Ascending aorta (tissue), 2 donors: ENCODE measurements at places on chromosomes 11 and 22. TPM values are rescaled to one million over a fixed set of nuclear protein-coding genes. Genes with fewer than 3 reads are reported as not detected.
A peak's percentile ranks its signal among the peaks of the same experiment; 100 is the strongest.

OR2D3 gene
- total RNA-seq: not detected

TNNI2 gene
- total RNA-seq: not detected

P2RX6 gene
- not detected for total RNA-seq

SLC22A8 gene
- total RNA-seq: not detected

DNA sequence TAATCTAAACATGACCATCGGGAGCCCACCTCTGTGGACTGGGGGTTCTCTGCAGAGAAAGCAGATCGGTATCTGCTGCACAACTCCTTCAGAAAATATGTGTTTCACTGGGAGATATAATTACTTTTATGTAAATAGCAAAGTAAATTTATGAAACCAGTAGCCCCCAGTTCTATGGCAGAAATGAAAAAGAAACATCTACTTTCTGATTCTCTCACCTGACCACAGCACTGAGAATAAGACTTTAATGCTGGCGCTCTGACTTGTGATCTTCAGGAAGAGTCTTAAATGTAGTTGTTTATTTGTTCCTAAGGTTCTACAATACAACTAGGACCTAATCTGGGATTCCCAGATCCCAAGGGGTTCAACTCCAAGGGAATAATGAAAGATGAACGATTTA, 518.0 kb downstream of the DLG2 start:
- H3K27me3 ChIP-seq: no peaks in the 10 kb centered on the region
- H3K4me1 ChIP-seq: no peaks in the 10 kb centered on the region
- no peaks in the 10 kb centered on the region for H3K36me3 ChIP-seq
- no peak for DNase-seq
- no peak overlapping the region for H3K4me3 ChIP-seq
- no peak overlapping the region for H3K27ac ChIP-seq

- H3K4me1 ChIP-seq: peaks cover 16% of the 10 kb centered on the region
- no peak for DNase-seq
- peaks cover 39% of the 10 kb centered on the region for H3K36me3 ChIP-seq
- no peak overlapping the region for H3K27ac ChIP-seq
These were observed 2.2 kb upstream of the RANBP1 start for GRCh38 chr22:20113551-20114310.

DNA sequence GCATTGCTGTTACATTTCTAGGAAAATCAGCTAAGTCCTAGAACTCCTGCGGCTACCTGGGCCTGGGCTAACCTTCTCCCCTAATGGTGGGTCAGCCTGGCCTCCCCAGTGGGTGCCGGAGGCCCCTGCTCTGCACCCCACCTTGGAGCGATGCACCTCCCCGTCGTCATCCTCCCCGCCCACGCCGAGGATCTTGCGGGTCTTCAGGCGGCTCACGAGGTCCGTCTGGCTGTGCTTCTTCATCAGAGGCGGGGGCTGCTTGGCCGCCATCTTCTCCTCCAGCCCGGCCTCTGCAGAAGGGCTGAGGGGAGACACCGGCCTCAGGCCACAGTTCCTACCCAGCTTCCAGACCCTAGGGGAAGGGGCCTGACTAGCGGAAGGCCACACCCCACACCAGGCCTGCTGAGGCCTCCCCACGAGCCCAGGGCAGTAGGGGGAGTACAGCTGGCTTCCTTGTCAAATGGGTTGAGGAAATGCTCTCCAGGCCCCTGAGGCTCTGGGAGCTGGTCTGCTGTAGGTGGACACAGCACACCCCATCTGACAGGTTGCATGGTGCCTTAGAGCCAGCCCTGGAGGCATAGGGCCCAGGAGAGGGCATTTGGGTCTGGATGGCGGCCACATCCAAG, 12.5 kb downstream of the TP53I11 start:
- no peak overlapping the region for H3K4me3 ChIP-seq
- peaks cover 6% of the 10 kb centered on the region for H3K36me3 ChIP-seq
- H3K4me1 ChIP-seq: peaks cover 3% of the 10 kb centered on the region
- DNase-seq: no peak

DNA sequence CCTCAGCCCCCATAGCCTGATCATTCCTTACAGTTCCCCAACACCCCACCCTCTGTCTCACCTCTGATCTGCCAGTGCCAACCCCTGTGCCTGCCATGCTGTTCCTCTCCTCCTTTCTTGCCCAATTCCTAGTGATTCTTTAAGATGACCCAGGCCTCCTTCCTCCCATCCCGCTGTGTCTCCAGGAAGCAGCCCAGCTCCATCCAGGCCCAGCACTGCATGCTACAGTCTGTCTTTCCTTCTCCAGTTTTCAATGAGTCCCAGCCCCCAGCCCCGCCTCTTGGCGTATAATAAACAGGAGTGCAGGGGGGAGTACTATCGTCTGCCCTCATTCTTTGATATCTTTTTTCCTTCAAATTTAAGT, 12.3 kb downstream of the LTBP3 start:
- H3K36me3 ChIP-seq: peaks cover 71% of the 10 kb centered on the region
- no peaks in the 10 kb centered on the region for H3K27me3 ChIP-seq
- H3K27ac ChIP-seq: no peak overlapping the region
- no peak overlapping the region for H3K4me3 ChIP-seq
- H3K4me1 ChIP-seq: peaks cover 12% of the 10 kb centered on the region

- H3K27ac ChIP-seq: no peak overlapping the region
- H3K27me3 ChIP-seq: no peaks in the 10 kb centered on the region
- H3K36me3 ChIP-seq: no peaks in the 10 kb centered on the region
- no peak overlapping the region for H3K4me3 ChIP-seq
These were observed 62.8 kb upstream of the PRDM11 start for GRCh38 chr11:45083544-45084087.

- H3K4me1 ChIP-seq: no peaks in the 10 kb centered on the region
- no peak overlapping the region for H3K4me3 ChIP-seq
- no peaks in the 10 kb centered on the region for H3K27me3 ChIP-seq
- H3K36me3 ChIP-seq: no peaks in the 10 kb centered on the region
- no peak overlapping the region for H3K27ac ChIP-seq
These were observed 807.6 kb downstream of the DLG2 start for GRCh38 chr11:84819537-84819936.

DNA sequence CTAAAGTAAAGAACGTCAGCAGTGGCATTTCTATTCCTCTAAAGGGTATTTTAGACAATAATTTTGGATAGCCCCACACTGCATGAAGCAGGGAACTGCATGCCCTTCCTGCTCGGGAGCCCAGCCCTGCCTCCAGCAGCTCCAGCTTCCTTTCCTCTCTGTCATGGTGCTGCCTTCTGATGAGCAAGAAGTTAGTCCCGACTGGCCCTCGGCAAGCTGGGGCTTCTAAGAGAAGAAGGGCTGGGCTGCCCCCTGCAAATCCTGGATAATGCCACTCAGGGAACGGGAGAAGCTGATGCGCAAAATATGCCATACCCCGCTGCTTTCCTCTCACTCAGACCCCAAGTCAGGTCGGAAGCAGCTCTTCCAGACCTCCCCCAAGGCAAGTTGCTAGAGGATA, 296.4 kb downstream of the ETS1 start:
- peak overlapping the region; percentile 36 for H3K27ac ChIP-seq
- H3K4me1 ChIP-seq: peaks cover 34% of the 10 kb centered on the region
- no peak overlapping the region for H3K4me3 ChIP-seq
- H3K36me3 ChIP-seq: no peaks in the 10 kb centered on the region
- no peak for DNase-seq

GRCh38 chr11:78226684-78227680, 38.3 kb downstream of the USP35 start:
- H3K4me1 ChIP-seq: peaks cover 11% of the 10 kb centered on the region
- DNase-seq: no peak
- no peaks in the 10 kb centered on the region for H3K27me3 ChIP-seq

DNA sequence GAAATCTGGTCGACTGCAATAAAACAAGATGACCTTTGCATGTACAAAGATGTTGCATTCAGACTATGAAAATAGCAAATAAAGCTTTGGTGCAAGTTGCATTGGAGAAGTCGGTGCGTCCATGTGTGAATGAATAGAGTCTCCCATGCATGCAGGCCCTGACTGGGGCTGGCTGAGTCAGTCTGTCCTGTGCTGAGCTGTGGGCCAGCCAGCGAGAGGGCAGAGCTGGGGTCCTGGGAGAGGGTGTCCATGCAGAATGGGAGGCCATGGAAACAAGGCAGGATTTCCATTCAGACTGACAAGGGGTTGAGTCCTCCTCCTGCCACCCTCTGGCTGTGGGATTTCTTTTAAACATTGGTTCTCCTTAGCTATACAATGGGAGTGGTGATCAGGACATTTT, 2.3 kb upstream of the CRYBB3 start:
- H3K36me3 ChIP-seq: peaks cover 31% of the 10 kb centered on the region
- no peak overlapping the region for H3K4me3 ChIP-seq
- no peak overlapping the region for H3K27ac ChIP-seq
- no peak for DNase-seq

GRCh38 chr11:100753571-100753970, 66.5 kb downstream of the ARHGAP42 start:
- no peaks in the 10 kb centered on the region for H3K27me3 ChIP-seq
- no peak overlapping the region for H3K4me3 ChIP-seq

DNA sequence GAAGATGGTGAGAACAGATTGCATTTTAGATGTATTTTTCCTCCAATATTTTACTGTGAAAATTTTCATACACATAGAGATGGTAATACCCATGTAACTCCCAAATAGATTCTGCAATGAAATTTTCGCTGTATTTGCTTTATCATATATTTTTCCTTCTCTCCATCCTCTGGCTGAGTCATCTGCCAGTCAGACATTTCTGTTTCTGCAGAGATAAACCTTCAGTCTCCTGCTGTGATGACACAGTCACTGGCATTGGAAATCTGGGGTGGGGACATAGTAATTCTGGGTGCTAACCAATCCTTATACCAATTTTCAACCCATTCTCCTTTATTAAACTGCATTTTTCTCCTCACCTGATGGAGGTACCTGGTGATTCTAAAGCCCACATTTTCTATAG, 33.7 kb downstream of the SVIP start:
- no peak overlapping the region for H3K4me3 ChIP-seq
- no peak overlapping the region for H3K27ac ChIP-seq
- H3K4me1 ChIP-seq: no peaks in the 10 kb centered on the region
- no peaks in the 10 kb centered on the region for H3K27me3 ChIP-seq
- DNase-seq: no peak
